Sciatic nerve (tissue), 2 donors: ENCODE measurements at places on chromosomes 1 and 21.

GRCh38 chr21:35337573-35337972 lies 288.5 kb upstream of the RUNX1 start:
- DNase-seq, result no peak

DNA sequence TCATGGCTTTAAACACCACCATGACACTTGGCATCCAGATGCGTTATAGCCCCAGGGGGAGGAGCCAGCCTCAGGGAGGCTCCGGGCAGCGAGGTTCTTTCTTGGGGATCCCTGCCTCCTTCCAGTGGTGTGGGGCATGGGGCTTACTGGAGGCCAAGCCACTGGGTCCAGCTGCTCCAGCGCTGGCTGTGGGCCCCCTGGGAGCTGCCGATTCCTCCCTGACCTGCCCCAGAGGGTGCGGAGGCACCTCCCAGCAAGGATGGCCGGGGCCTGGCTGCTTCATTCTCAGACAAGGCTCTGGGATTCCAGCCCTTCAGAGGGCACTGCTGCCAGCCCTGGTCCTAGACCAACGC lies 159.3 kb downstream of the PEX14 start:
- no peak for DNase-seq

- no peak for DNase-seq
These were observed 229.0 kb downstream of the SRGAP2C start for GRCh38 chr1:121413821-121414220.

DNA sequence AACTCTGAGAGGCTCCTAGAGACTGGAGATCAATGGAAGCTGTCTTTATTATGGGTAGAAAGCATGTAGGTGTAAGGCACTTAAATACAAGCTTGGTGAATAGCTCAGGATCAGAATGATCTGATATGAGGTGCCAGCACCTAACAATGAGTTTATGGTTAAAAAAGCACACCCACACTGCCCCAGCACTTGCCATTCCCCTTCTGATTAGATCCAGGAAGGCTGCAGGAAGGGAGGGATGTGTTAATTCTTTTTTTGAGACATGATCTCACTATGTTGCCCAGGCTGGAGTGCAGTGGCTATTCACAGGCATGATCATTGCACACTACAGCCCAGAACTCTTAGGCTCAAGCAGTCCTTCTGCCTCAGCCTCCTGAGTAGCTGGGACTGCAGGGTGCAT lies 71.8 kb upstream of the IVNS1ABP start:
- no peak for DNase-seq

DNA sequence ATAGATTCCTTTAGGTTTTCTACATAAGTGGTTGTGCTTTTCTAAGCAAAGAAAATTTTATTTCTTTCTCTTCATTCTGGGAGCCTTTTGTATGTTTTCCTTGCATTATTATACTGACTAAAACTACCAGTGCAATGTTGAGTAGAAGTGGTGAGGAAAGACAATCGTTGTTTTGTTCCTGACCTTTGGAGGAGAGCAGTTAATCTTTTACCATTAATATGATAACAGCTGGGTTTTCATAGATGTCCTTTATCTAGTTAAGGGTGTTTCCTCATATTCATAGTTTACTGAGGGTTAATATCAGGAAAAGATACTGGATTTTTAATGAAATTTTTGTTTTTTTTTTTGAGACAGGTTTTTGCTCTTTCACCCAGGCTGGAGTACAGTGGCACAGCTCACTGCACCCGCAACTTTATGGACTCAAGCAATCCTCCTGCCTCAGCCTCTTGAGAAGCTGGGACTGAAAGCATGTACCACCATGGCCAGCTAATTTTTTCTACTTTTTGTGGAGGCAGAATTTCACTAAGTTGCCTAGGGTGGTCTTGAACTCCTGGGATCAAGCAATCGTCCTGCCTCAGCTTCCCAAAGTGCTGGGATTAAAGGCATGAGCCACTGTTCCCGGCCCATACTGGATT lies 9.0 kb upstream of the KCTD3 start:
- no peak for DNase-seq

DNA sequence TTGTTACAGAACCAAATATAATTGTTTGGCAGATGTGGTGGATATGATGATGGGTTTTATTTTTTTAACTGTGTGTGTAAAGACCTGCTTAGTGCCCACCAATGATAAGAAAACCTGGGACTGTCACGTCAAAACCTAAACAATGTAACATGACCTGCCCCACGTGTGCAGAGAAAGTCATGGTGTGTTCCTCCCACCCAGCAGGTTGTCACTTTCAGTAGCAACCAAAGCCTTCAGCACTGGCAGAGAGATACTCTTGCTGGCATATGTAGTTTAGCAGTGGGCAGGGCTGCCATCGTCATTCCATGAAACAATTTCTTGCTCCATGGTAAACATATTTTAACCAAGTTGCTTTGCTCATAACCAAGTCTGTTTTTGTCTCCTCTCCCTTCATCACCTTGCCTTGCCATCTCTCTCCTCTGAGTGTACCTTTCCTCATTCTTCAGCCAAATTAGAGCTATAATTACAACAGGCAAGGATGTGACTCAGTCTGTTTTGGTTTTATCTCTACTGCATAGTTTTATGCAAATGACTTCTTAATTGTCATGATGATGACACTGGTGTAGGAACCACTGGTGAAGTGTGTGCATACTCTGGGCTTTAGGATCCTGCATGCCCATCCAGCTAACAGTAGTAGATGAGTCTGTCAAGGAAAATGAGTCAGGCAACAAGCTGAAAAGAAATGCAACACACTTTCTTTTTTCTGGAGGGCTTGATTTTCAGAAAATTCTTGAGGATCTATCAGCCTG lies 150.3 kb downstream of the EDEM3 start:
- DNase-seq, result no peak

- DNase-seq, result no peak
These were observed 22.6 kb downstream of the PCNT start for GRCh38 chr21:46346296-46347202.

- DNase-seq, result no peak
These were observed 106.7 kb downstream of the HIVEP3 start for GRCh38 chr1:41812051-41812450.

GRCh38 chr1:115534106-115534505 lies 107.7 kb upstream of the VANGL1 start:
- no peak for DNase-seq

GRCh38 chr1:212613440-212614335 lies 5.1 kb downstream of the ATF3 start:
- DNase-seq, result no peak

- DNase-seq, result no peak
These were observed 14.0 kb downstream of the H6PD start for GRCh38 chr1:9248341-9249262.

GRCh38 chr1:208272713-208273112 lies 28.5 kb upstream of the PLXNA2 start:
- no peak for DNase-seq

- DNase-seq, result no peak
These were observed 27.2 kb upstream of the LRRC8C start for GRCh38 chr1:89605692-89606091.

GRCh38 chr1:114428083-114428754 lies 82.8 kb downstream of the TRIM33 start:
- DNase-seq, result no peak

DNA sequence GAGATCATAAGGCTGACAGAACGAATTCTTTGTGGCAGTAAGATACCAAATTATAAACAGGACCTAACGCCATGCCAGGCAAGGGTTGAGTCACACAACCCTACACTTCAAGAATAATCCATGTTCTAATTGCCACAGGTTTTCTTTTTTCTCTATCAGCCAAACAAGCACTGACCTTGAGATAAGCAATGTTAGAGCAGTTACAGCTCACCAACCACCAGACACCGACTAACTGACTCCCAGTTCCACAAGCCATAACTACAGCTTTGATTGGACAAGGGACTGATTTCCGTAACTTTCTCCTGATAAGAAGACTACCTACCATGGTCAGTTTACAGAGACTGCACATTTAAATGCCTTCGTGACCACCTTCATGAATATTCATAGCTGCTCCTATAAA lies 149.6 kb downstream of the PTPRU start:
- DNase-seq, result no peak

DNA sequence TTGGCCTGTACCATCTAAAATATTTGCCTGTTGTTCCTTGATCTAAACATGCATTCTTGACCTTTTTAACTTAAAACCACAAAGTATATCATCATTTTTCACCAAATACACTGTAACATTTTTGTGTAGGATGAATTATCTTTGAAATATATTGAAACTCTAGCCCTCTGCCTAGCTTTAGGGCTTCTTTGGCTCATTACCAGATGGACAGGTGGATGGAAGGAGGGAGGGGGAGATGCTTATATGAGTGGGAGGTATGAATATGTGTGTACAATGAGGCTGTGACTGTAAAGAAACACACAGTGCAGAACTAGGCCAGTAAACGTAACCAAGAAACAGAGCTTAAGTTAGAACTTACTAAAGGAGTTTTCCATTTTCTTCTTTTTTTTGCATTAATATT lies 118.5 kb downstream of the ESRRG start:
- no peak for DNase-seq

DNA sequence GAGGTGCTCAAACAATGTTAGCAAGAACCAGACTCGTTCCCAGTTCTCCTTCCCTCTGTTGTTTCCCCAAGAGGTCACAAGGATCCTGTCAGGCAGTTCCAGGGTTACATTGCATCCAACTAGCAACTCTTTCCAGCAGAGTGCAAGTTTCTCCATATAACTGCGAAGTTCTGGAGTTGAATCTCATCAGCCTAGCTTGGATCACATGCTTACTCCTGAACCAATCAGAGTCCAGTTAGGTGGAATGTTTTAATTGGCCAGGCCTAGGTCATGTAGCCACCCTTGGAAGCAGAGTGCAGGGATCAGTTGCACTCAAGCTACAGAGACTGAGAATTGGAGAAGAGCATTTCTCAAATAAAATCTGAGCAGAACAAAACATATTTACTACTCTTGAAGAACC lies 15.9 kb upstream of the PIK3R3 start:
- no peak for DNase-seq

DNA sequence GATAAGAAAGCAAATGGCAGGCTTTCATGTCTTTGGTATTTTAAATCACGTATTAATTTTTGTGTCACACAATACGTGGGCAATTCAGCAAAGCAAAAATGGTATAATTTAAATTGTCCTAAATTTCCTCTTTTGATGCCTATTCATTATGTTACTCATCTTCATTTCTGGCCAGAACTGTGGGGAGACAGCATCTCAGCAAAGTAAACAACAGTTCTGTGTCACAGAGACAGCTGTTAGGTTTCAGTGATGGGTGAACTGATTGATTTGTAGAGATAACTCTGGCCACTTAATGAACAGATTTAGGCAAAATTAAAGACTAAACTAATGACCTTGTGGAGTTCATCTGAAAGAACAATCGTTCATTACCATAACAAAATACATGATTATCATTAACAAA lies 49.2 kb downstream of the FH start:
- no peak for DNase-seq

GRCh38 chr1:178871551-178872320 lies 859 bp upstream of the ANGPTL1 start:
- no peak for DNase-seq

DNA sequence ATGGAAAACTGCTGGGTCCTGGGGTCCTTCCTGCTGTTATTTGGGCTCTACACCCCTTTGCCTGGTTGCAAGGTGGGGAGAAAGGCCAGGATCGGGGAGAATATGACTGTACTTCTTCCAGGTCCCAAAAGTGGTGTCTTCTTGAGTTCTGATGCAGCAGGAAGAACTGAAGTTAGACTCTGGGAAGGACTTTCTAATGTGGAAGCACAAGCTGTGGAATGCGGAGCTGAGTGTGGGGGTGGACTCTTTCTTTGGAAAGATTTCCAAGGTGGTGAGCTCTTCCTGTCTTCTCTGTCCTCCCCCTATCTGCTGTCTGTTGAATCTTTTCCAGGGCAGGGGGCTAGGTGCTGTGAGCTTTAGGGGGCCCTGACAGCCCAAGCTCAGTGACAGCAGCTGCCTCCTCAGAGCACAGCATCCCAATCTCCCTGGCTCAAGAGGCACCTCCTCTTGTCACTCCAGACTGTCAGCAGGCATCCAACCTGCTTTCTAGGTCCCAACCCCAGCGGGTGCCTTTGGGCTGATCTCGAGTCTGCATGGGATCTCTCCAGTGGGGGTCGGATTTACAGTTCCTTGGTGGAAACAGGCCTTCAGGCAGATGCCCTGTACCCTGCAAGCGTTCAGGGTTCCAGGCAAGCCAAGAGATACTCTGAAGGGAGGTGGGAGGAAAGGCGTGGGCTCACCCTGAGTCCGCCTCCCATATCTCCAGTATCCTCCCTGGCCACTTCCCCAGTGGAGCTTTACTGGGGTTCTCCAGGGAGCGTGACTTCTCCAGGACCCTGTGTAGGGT lies 23.2 kb downstream of the ADORA1 start:
- no peak for DNase-seq

DNA sequence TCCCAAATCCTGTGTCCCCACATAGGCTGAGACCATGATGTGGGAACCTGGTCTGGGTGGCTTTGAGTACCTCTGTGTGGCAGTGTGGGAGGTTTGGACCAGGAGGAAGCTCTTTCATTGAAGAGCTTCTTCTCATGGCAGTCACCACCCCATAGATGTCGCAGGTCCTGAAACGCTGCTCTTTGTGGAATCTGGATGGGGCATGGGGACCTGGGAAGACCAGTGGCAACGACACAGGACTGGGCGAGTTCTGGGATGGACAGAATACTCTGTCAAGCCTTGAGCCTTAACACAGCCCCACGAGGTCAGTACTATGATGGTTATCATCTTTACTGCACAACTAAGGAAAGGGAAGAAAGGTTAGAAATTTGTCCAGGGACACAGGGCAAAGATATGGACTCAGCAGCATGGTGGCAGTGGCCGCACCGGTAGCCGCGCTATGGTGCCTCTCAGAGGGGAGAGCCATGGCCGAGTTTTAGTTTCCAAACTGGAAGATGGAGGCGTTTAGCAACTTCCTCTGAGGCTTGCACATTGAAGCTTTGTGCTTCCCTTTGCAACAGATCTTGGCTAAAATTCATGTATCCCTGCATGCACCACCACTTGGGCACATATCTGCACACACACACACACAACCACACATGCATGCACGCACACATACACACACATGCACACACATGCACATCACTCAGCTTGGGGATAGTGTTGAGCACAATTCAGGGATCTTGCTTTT lies 117.7 kb upstream of the C1orf174 start:
- DNase-seq, result no peak

- no peak for DNase-seq
These were observed 28.0 kb upstream of the NID1 start for GRCh38 chr1:236092899-236093298.

- no peak for DNase-seq
These were observed 225.4 kb downstream of the HLX start for GRCh38 chr1:221104596-221104995.

- DNase-seq, result no peak
These were observed 49.8 kb upstream of the MTF2 start for GRCh38 chr1:93029317-93029716.

- no peak for DNase-seq
These were observed 45.5 kb downstream of the EPS15 start for GRCh38 chr1:51473331-51474115.

- DNase-seq, result no peak
These were observed 103.2 kb upstream of the JUN start for GRCh38 chr1:58887059-58887458.

DNA sequence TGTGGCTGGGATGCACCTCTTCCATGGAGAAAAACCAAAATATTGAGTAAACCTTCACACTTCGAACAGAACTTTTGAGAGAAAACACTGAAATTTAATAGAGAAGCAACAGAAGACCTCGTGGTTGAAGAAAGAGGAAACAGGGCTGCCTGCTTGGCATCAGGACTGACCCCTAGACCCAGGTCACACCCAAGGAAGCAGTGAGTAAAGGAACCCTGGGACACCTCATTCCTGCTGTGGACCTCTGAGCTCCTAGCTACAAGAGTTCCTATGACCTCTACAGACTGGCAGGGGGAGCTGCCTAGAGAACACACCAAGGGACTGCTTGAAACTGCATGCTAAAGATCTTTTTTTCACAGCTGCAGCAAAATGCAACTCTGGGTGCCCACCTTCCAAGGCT lies 67.8 kb downstream of the FASLG start:
- no peak for DNase-seq
